ENCODE measurements at places on chromosomes 12 and 14. TPM values are rescaled to one million over a fixed set of nuclear protein-coding genes. Genes with fewer than 3 reads are reported as not detected.

The BBS10 gene
- total RNA-seq = 12.9 TPM

- DNase-seq = no peak
Measured at GRCh38 chr12:113273053-113273725, 51.9 kb downstream of the TPCN1 start.

The PAH gene
- total RNA-seq = not detected

- no peak for DNase-seq
Measured at GRCh38 chr14:46259536-46259935, 392.0 kb downstream of the RPL10L start.
